BJ (cell line): ENCODE measurements at places on chromosomes 2 and 18.

- DNase-seq = peak; percentile 78
Measured at GRCh38 chr2:33354981-33355380, 121.5 kb upstream of the RASGRP3 start.

GRCh38 chr2:240639566-240639965, 14.3 kb downstream of the GPR35 start:
- no peak for DNase-seq

- no peak for DNase-seq
Measured at GRCh38 chr2:59875836-59876235, 677.6 kb downstream of the BCL11A start.

DNA sequence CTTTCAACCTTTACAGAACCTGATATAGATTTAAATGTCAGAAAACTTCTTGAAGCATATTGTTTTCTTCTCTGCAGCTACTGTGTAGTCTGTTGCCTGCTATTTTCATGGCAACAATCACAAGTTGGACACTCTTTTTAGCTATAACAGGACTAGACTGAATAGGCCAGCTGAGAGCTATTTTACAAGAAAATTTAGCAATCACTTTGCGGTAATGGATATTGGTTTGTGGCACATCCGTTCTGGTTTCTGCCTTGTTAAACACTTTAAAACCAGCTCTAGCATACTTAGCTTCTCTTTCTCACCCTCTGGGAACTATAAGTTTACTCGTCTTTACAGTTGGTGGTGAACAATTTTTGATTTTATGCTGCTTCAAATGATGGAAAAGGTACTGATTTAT, 125.7 kb downstream of the MAP2 start:
- no peak for DNase-seq

GRCh38 chr2:67656875-67657274, 259.7 kb downstream of the ETAA1 start:
- no peak for DNase-seq

- no peak for DNase-seq
Measured at GRCh38 chr2:226466124-226466523, 333.5 kb downstream of the IRS1 start.

- no peak for DNase-seq
Measured at GRCh38 chr2:3289171-3289515, 88.5 kb downstream of the EIPR1 start.

DNA sequence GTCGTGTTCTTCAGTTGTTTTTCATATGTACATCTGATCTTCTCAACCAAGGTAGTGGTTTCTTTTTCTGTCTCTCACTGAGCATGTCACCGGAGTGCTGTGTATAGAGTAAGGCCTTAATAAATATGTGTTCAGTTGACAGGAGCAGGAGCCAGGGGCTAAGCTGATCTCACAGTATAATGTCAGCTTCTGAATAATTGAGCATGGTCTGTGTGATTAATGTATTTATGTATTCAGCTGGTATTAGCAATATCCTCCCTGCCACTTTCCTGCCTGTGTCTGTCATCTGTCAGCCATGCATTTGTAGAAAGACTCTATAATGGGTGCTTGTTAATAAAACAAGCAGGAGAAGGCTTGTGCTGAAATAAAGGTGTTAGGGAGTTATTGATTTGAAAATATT, 198.9 kb downstream of the ADCYAP1 start:
- no peak for DNase-seq

DNA sequence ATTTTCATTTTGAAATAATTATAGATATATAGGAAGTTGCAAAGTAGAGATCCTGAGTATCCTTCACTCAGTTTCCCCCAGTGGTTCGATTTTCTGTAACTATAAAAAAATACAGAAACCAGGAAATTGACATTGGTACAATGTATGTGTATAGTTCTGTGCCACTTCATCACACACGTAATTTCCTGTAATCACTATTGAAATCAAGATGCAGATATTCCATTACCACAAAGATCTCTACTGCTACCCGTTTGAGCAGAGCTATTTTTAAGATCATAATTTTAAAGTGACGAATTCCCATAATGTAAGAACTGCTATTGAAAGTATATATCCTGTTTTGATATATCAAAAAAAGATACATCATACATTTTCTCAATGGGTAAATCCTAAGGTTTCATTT, 142.3 kb downstream of the BABAM2 start:
- DNase-seq = no peak

GRCh38 chr2:176473177-176473576, 203.9 kb downstream of the MTX2 start:
- no peak for DNase-seq

DNA sequence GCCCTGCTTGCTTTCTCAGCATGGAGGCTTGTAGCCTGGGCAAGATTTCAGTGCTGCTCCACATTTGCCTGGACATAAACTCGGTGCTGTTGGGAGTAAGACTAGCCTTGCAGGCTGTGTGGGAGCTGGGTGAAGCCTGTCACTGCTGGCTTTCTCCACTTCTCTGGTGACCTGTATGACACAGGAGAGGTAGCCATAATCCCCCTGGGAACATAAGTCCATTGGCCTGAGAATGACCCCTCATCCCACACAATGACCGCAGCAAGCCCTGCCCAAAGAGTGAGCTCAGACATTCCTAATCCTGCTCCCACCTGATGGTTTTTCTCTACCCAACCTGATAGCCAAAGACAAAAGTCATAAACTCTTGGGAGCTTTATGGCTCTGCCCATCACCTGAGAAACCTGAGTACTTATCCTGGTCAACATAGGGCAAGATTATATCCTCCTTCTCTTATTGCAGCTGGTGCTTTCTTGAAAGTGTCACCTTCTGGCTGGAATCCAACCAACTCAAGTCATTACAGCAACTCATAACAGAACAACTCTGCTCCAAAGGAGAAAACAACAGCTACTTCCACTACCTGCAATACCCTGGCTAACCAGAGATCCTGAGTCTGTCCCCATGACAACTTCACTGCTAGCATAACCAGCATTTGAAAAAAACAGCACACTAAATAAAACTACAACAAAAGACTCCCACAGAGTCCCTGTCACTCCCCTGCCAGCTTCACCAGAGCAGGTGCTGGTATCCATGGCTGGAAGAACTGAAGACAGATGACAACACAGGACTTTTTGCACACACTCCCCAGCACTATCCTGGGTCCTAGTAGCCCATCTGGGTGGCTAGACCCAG, 834.4 kb upstream of the DDX18 start:
- DNase-seq = no peak

GRCh38 chr2:169653636-169654035, 40.6 kb downstream of the CFAP210 start:
- no peak for DNase-seq

DNA sequence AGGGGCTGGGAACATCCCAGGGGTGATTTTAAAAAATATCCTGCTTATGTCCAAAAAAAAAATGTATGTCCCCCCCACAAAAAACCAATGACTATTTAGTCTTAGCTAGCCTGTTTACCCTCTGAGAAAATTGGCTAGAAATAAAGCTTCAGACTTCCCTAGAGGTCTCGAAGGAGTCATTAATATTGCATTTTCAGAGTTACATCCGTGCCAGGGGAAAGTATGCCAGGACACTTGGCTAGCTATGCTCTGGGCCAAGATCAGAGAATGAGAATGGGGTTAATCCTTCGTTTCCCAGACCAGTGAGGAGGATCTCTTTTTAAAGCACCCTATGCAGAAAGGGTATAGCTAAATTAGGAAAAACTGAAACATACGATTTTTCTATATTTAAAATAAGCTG, 183.6 kb downstream of the MC4R start:
- no peak for DNase-seq

- DNase-seq = peak; percentile 45
Measured at GRCh38 chr2:23563673-23564614, 179.0 kb downstream of the KLHL29 start.

- no peak for DNase-seq
Measured at GRCh38 chr18:29074147-29074546, 897.2 kb upstream of the CDH2 start.

DNA sequence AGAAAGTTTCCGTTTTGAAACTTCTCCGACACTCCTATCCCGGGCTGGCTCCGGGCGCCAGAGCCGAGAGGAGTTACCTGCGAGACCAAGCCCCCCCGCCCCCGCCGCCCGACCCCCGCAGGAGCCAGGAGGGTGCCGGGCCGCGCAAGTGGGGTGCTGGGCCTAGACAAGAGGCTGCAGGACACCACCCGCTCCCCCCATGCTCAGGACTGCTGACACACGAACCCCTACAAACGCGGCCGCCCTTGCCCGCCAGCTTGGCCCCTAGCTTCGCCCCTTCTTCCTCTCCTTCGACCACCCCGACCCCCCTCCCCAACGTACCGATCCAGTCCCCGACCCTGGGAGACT, 497 bp downstream of the PLA2R1 start:
- no peak for DNase-seq

DNA sequence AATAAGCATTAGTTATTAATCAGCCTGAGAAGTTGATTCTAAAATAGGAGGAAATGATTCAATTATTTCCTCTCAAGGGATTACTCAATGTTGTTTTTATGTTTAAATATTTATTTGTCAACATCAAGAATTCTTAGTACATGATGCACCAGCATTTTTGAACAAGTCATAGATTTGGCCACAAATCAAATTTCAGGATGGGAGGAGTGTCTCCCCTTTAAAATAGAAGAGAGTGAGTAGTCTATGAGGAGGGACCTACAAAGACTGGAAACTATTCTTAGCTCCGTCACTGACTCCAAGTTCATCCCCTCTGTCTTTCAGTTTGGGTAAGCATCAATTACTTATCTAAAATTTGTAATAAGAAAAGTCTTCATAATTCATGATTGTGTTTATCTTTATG, 18.6 kb upstream of the IL18R1 start:
- DNase-seq = no peak

GRCh38 chr18:79771446-79772107, 26.2 kb upstream of the KCNG2 start:
- DNase-seq = no peak

- DNase-seq = no peak
Measured at GRCh38 chr2:171554991-171555615, 32.8 kb downstream of the CYBRD1 start.

DNA sequence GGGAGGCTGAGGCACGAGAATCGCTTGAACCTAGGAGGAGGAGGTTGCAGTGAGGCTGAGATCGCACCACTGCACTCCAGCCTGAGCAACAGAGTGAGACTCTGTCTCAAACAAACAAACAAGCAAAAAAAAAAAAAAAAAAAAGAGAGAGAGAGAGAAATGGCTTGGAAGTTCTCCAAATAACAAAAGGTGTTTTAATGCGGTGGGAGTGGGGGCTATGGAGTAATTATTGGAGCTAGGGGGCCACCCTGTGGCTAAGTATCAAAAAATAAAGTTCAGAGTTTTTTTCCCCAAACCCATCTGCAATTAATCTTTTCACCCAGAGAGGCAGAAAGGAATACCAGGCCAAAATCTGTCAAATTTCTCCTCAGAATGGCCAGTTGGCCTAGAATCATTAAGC, 23.0 kb upstream of the CEP68 start:
- no peak for DNase-seq

- no peak for DNase-seq
Measured at GRCh38 chr2:126748929-126749518, 93.1 kb downstream of the GYPC start.

GRCh38 chr2:4090668-4091630, 387.6 kb downstream of the DCDC2C start:
- DNase-seq = no peak

- no peak for DNase-seq
Measured at GRCh38 chr2:234722176-234722575, 225.3 kb upstream of the ARL4C start.

DNA sequence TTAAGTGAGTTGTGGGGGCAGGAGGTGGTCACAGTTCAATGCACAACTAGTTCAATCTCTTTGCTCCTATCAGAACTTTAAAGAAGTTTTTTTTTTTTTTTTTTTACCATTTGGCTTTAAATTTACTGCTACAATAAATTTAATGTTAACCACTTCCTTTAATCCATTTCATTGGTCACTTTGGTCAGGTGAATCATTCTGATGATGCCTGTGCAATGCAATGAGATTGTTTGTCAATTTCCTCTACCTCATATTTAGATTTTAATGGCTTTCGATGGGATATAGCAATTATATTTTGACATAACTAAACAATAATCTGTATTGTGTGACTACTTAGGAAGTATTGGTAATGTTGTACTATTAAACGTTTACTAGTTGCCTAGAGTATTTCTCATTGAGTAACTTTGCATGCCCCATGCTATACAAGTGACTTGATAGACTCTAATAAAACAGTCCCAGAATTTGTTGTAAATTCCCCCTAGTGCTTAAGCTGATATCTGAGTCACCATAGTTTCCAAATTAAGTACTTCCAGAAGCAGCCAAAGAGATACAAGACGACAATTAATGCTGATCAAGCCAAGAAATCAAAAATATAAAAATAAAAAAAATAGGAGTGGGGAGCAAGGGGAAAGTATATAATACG, 52.9 kb upstream of the SERPINB2 start:
- no peak for DNase-seq

- DNase-seq = no peak
Measured at GRCh38 chr2:205766779-205767359, 84.6 kb downstream of the NRP2 start.

GRCh38 chr2:49827366-49827765, 673.1 kb upstream of the FSHR start:
- DNase-seq = no peak

- no peak for DNase-seq
Measured at GRCh38 chr18:39299152-39299551, 1733.6 kb upstream of the CELF4 start.

- peak; percentile 21 for DNase-seq
Measured at GRCh38 chr2:192162392-192163042, 32.2 kb downstream of the TMEFF2 start.

- peak; percentile 69 for DNase-seq
Measured at GRCh38 chr2:216315802-216316603, 56.3 kb downstream of the MARCHF4 start.

DNA sequence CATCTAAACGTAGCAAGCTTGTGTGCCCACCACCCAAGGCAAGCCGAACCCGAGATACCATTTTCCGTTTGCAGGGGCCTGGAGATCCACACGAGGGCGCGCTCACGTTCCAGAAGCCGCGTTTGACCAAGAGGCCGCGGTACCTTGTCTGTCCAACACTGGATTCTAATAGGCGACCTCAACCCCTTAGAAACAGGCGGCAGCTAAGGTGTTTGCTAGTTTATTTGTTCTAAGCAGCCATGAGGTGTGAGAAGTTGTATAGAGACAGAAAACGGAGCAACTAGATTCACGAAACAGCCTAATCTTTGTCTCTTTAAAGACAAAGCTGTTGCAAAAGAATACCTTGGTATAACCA, 4.2 kb downstream of the HOXD11 start:
- DNase-seq = no peak

- no peak for DNase-seq
Measured at GRCh38 chr2:49643149-49643548, 488.8 kb upstream of the FSHR start.

DNA sequence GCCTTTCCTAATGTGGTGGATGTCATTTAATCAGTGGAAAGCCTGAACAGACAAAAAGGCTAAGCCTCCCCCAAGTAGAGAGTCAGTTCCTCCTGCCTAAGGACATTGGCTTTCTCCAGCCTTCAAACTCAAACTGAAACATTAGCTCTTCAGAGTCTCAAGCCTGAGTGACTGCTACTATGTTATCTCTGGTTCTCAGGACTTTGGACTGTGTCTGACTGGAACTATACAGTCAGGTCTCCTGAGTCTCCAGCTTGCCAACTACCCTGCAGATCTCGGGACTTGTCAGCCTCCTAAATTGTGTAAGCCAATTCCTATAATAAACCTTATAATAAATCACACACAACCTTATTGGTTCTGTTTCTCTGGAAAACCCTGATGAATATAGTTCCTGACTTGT, 12.6 kb downstream of the HYCC2 start:
- no peak for DNase-seq

GRCh38 chr2:225052703-225053102, 10.4 kb upstream of the DOCK10 start:
- DNase-seq = no peak
